NCI-H446 (cell line): ENCODE measurements at places on chromosomes 6 and 20.
A peak's percentile ranks its signal among the peaks of the same experiment; 100 is the strongest.

DNA sequence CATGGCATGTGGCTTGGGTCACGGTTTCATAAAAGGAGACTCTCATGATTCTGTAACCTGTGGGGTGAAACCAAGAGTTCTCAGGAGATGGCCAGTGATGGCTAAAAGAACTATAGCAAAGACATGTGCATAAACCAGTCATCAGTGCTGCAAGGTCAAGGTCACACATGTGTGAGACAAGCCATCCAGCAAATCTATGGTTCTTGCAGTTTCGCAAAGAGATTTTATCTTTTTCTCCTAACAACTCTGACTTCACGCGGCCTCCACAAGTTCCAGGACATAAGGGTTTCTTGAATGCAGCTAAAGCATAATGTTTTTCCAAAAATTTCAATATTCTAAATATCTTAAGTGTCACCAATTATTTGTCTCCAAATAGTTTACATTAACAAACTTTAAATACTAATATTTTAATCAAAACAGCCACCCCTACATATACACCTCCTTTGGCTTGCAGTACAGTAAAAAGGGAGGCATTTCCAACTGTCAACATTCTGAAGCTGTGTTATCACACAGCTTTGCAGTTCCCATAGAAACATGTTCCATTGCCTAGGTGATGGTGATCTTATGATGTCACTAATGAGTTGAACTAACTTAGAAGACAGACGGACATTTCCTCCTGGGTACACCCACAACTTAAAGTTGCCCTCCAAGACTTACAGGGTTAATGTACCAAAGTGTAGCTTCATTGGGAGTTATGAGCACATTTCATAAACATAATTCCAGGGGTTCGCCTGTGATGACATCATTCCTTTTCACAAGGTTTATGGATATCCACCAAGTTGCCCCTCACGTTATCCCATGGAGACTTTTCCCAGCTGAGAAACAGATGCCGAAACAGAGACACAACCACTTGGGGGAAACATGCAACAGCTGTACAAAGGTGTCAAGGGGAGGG, 250.9 kb upstream of the PDE10A start:
- DNase-seq, result no peak

GRCh38 chr20:21387528-21387927, 9.8 kb downstream of the NKX2-4 start:
- no peak for DNase-seq

DNA sequence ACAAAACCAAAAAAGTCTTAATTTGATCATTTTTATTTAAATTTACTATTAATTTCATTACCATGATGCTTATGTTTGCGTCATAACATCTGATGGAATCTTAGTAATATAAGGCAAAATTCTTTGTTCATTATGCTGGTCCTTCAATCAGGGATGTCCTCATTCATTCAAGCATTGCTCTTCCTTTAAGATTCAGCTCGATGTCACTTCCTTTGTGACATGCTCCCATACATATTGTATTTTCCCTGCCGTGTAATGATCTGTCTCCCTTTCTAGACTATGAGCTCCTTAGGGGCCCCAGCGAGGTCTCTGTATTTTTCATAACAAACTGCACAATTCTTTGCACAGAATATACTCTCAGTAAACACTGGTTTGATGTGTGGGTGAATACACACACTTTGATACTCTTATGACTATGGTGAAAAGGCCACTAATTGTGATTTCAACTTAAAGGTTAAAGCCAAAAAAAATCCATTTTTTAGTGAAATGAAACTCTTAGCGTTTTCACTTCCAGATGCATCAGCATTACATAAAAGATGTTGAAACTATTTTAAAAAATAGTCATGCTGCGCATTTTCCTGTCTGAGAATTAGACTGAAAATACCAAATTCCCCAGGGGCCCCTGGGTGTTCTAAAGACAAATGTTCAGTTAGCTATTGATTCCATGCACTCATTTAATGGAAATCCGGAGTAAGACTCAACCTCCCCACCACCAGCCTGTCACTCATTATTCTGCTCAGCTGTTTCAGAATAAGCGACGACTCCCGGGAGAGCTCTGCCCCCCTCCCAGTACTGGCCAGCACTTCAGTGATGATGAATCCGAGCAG, 169.7 kb downstream of the ATXN1 start:
- no peak for DNase-seq

GRCh38 chr6:3793545-3793944, 42.0 kb upstream of the PXDC1 start:
- no peak for DNase-seq

GRCh38 chr6:166582258-166582657, 4.2 kb downstream of the RAMACL start:
- DNase-seq, result no peak

DNA sequence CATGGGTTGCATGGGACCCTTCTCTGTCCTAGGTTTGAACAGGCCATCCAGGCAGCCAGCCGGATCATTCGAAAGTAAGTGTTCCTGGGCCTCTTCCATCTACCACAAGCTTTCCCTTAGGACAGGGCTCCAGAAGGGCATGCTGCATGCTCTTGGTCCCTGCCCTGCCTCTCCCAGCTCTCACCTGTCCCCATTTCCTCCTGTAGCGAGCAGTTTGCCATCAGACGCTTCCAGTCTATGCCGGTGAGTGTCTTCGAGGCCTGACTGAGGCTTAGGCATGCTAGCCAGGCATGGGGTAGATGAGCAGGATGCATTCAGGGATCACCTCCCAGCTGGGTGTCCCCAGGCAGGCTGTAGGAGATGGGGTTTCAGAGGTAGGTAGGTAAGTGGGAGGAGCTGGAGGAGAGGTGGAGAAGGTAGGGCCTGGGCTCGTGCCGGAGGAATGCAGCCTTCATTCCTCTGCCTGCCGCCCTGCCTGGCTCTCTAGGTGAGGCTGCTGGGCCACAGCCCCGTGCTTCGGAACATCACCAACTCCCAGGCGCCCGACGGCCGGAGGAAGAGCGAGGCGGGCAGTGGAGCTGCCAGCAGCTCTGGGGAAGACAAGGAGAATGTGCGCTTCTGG, 4.3 kb downstream of the CDC25B start:
- DNase-seq, result no peak

DNA sequence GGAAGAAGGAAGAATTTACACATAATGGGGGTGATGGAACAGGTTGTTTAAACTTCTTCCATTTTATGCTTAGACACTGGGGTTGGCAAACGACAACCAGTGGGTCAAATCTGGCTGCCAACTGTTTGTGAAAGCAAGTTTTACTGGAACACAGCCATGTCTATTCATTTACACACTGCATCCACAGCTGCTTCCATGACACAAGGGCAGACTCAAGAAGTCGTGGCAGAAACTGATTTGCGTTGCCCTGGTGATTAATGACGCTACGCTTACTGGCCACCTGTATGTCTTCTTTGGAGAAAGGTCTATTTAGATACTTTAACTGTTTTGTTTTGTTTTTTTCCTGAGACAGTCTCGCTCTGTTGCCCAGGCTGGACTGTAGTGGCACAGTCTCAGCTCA, 19.0 kb downstream of the CTCFL start:
- DNase-seq, result no peak

- no peak for DNase-seq
These were observed 6.5 kb downstream of the FKBP1A start for GRCh38 chr20:1386323-1386722.

- DNase-seq, result no peak
These were observed 173.4 kb downstream of the BMP2 start for GRCh38 chr20:6940876-6941275.

- DNase-seq, result no peak
These were observed 15.1 kb downstream of the MAPK14 start for GRCh38 chr6:36042618-36043260.

GRCh38 chr6:113073611-113074191, 726.6 kb downstream of the RFPL4B start:
- no peak for DNase-seq

GRCh38 chr20:51960047-51960675, 157.8 kb upstream of the SALL4 start:
- DNase-seq, result no peak

- DNase-seq, result no peak
These were observed 23.2 kb downstream of the RRAGD start for GRCh38 chr6:89388846-89389245.

GRCh38 chr6:27743787-27744186, 168.4 kb downstream of the OR2B2 start:
- peak; percentile 13 for DNase-seq

DNA sequence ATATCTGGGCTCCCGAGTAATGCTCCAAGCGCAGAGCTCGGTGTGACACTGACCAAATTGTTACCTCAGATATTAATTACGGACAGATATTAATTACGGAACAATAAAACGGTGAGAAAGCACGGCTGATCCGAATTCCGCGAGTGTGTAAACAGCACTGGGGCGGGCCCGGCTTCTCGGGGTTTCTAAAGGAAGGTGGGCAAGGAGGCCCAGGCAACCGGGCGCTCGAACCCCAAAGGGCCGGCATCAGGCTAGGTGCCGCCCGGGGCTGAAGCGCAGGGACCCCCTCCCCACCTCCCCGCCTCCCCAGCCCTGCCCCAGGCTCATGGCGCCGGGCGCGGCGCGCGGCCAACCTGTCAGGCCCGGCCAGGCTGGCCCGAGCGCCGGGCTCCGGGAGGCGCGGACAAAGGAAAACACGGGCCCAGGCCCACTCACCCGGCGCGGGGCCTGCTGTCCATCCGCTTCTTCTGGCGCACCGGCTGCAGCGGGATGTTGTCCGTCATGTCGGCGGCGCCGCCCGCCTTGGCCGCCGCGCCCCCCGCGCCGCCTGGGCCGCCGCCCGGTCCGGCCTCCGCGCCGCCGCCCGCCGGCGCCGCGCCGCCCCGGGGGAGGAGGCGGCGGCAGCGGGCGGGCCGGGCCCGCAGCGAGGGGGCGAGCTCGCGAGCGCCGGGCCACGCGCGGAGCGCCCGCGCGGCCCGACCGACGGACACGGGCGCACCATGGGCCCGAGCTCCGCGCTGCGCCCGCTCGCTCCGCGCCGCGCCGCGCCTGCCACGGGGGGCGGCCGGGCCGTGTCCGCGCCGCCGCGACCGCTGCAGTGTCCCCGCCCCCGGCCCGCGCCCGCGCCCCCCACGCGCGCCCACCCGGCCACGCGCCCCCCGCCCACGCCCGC, at the start of gene ATP9A:
Gene ATP9A, minus strand, starts transcription at position 524 of the 892 bp plus-strand sequence. Its CDS starts 21 bp downstream, at position 503.
- DNase-seq, result peak; percentile 23

GRCh38 chr6:2478200-2478599, 232.8 kb upstream of the GMDS start:
- DNase-seq, result peak; percentile 51

DNA sequence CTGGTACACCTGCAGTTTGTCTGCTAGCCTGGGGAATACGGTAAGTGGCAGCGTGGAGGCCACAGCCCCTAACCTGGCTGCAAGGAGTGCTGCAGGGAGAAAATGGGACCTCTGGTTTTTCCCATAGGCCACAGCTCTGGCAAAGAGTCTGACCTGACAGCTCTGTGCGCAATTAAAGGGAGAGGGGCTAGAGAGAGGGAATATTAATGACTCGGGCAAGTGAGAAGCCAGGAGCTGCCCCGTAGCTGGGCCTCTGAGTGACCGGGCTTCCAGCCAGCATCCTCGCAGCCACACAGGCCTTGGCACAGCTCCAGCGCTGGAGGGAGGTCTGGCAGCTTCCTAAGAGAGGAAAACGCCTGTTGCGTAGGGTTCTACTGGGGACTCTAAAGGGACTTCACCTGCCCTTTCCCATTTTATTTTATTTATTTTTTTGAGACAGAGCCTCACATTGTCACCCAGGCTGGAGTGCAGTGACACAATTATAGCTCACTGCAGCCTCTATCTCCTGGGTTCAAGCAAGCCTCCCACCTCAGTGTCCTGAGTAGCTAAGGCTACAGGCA, 18.2 kb upstream of the OCSTAMP start:
- peak; percentile 89 for DNase-seq

DNA sequence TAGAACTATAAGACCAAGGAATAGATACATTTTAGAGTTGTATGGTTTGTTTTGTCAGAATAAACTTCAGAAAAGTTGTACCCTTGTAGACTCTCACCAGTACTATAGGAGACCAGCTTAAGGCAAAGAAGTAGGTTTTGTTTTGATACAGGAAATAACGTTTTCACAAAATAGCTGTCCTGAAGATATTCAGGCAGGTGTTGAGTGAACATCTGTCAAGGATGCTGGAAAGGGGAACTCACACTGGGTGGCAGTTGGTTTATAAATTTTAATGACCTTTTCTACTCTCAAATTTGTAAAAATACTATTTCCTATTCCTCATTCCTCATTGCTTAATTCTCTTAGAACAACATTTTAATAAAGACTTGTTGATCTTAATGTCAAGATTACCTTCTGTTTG, 174.0 kb upstream of the MAN1A1 start:
- DNase-seq, result no peak

- no peak for DNase-seq
These were observed 236.1 kb downstream of the TSHZ2 start for GRCh38 chr20:53208110-53208832.

DNA sequence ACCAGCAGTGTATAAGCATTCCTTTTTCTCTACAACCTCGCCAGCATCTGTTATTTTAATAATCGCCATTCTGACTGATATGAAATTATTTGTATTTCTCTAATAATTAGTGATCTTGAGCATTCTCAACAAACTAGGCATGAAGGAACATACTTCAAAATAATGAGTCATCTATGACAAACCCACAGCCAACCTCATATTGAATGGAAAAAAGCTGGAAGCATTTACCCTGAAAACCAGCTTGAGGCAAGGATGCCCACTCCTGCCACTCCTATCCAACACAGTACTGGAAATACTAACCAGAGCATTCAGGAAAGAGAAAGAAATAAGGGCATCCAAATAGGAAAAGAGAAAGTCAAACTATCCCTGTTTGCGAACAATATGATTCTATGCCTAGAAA, 390.6 kb upstream of the ID4 start:
- no peak for DNase-seq

DNA sequence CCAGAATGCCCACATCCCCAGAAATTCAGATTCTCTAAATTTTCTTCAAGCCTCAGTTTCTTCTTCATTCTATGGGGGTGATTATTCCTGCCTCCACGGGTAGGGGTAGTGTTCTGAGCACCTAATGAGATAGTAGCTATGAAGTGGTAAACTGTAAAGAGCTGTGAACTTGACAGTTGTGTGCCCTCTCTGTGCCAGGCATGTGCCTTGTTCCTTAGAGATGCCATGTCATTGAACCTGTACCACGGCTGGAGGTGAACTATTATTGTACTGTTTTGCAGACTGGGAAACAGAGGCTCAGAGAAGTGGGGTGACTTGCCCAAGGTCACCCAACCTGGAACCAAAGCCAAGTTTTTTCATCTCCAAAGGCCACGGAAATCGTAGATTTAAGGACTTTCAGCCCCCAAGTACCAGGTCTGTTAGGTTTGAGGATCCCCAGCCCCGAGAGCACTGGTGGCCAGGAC, 67.7 kb upstream of the SIRPA start:
- DNase-seq, result no peak

GRCh38 chr6:42012501-42013133, 37.7 kb upstream of the TAF8 start:
- no peak for DNase-seq

- no peak for DNase-seq
These were observed 332 bp downstream of the GRIK2 start for GRCh38 chr6:101393829-101394251.

- DNase-seq, result no peak
These were observed 134.9 kb upstream of the CEP162 start for GRCh38 chr6:84362193-84362821.

DNA sequence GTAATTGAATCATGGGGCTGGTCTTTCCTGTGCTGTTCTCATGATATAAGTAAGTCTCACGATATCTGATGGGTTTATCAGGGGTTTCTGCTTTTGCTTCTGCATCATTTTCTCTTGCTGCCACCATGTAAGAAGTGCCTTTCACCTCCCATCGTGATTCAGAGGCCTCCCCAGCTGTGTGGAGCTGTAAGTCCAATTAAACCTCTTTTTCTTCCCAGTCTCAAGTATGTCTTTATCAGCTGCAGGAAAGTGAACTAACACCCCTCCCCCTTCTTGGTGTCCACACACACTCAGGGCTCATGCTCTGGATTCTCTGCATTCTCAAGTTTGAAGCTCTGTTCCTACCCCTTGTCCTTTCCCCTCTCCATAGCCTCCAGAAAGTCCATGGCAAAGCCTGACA, 107.1 kb downstream of the THBS2 start:
- no peak for DNase-seq
